ENCODE measurements at places on chromosomes 16 and 17. TPM values are rescaled to one million over a fixed set of nuclear protein-coding genes. Genes with fewer than 3 reads are reported as not detected.

The CHST4 gene
- total RNA-seq = 4.4 TPM

The NACA2 gene
- not detected for total RNA-seq

The SLFN14 gene
- not detected for total RNA-seq

The FLII gene
- 341 TPM for total RNA-seq

The KRTAP3-2 gene
- total RNA-seq = not detected

The CES5A gene
- not detected for total RNA-seq

The C17orf78 gene
- total RNA-seq = not detected

The IRX6 gene
- not detected for total RNA-seq

The ERN2 gene
- total RNA-seq = 1.2 TPM

The CDR2L gene
- total RNA-seq = 20.4 TPM

The MT1G gene
- not detected for total RNA-seq

The CXCL16 gene
- 0.60 TPM for total RNA-seq

The SHISA6 gene
- 6.7 TPM for total RNA-seq

The TRIM72 gene
- 0.32 TPM for total RNA-seq

The ARL5C gene
- total RNA-seq = not detected

The GRB2 gene
- 83.2 TPM for total RNA-seq

The NEUROD2 gene
- not detected for total RNA-seq

The ALOX15B gene
- not detected for total RNA-seq

The PIGW gene
- total RNA-seq = 18.2 TPM

The SLC47A1 gene
- 2.7 TPM for total RNA-seq

The OGFOD1 gene
- total RNA-seq = 58.8 TPM

The LLGL2 gene
- 108 TPM for total RNA-seq

The HIC1 gene
- total RNA-seq = 0.07 TPM

The NOG gene
- 6.7 TPM for total RNA-seq

The CCL5 gene
- not detected for total RNA-seq

The SLC38A8 gene
- not detected for total RNA-seq

The XYLT1 gene
- 21.4 TPM for total RNA-seq

The CD79B gene
- 0.70 TPM for total RNA-seq

The CCL3 gene
- total RNA-seq = not detected

The SDR42E2 gene
- not detected for total RNA-seq

The TBC1D3K gene
- not detected for total RNA-seq

The ZNF624 gene
- total RNA-seq = 4.1 TPM

The MPP2 gene
- total RNA-seq = 18.3 TPM

The NEK8 gene
- total RNA-seq = 15.7 TPM

The MT1A gene
- not detected for total RNA-seq

The FBXL20 gene
- total RNA-seq = 17.4 TPM

The PSMD11 gene
- 168 TPM for total RNA-seq

The LGALS9B gene
- not detected for total RNA-seq

The C16orf89 gene
- 0.34 TPM for total RNA-seq

The KCNH4 gene
- total RNA-seq = not detected

The RUNDC1 gene
- total RNA-seq = 35.3 TPM

The TPSAB1 gene
- total RNA-seq = not detected

The RFFL gene
- 50.6 TPM for total RNA-seq

The PPP1R27 gene
- not detected for total RNA-seq

The KIF19 gene
- total RNA-seq = 2.4 TPM

The CYGB gene
- total RNA-seq = 2.3 TPM

The SOX8 gene
- total RNA-seq = 0.69 TPM
